ENCODE measurements at places on chromosomes 13 and 19. TPM values are rescaled to one million over a fixed set of nuclear protein-coding genes. Genes with fewer than 3 reads are reported as not detected.

DNA sequence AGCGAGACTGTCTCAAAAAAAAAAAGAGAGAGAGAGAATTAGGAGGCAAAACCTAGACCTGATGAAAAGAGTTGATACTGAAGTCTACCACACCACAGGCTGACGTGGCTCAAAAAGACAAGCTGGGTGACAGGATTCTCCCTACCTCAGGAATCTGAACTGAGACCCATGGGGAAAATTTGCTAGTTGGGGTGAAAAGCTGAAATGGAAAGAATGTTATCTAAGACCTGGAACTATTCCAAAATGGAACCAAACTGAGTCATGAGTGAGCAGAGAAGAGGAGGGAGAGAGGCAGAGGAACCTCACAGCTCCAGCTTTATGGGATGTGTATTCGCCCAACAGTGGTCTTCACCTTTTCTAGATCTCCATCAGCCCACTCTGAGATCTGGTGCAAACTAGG lies 11.7 kb downstream of the SMG9 start:
- no peak for DNase-seq

DNA sequence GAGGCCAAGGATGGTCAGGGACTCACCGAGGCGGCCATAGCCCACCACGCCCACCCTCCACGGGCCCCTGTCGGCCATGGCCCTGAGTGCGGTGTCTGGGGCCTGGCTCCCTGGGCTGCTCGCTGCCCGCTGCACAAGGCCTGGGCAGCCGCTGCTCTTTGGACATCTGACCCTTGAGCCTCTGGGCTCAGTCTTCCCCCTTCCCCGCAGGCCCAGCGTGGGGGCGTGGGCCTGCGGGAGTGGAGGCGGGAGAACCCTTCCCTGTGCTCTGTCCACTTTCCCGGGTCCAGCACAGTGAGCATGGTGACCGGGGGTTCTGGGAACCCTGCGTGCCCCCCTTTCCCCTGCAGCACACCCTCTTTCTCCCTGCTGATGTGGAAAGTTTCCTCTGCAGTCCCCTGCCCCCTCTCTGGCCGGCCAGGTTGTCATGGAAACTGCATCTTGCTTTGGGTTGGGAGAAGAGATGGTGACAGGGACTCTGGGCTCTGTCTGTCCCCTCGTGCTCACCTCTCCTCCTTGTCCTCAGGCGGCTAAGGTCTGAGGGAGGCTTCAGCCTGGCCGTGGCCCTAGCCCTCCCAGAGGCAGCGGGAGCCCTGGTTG lies at the start of gene ASPDH:
TSS of gene ASPDH (minus strand) at position 168 of the 600 bp plus-strand sequence. CDS start at position 78, 90 bp downstream.
- no peak for DNase-seq

DNA sequence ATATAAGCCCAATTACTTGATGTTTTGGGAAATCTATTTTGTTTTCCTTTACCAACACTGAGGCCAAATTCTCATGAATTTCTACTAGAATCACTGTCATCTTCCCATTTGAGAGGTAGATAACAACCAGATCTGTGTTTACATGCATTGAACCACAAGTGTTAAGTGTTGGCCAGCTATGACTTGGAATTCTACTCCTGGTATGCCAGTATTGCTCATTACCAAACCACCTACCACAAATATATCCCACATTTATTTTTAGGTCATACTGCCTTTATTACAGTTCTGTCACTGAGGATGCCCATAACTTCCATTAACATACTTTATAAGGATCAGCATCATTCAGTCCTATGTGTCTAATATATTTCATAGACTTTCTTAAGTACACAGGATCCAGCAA lies 328.9 kb downstream of the DIAPH3 start:
- no peak for DNase-seq

- DNase-seq = no peak
These were observed 60.0 kb upstream of the SERP2 start for GRCh38 chr13:44313674-44314073.

DNA sequence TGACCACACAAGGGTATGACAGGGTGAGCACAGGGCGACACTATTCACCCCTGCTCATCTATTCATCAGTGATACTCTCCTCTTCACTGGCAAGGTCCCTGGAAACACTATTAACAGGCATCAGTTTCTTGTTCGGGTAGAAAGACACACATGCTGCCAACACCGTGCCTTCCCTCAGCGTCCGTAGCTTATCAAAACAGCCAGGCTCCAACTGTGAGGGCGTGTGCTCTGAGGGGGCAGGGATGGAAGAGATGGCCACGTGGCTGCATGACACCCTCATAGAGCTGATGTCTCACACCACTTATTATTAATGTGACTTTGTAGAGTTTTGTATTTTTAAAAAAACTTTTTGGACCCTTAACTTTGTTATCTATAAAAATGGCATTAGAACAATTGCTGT lies 160.3 kb downstream of the ITGBL1 start:
- DNase-seq = no peak

Gene GRIN3B
- 0.35 TPM for total RNA-seq

GRCh38 chr19:47623921-47624391 lies 15.0 kb downstream of the BICRA start:
- no peak for DNase-seq

- DNase-seq = no peak
These were observed 804.7 kb upstream of the SLITRK1 start for GRCh38 chr13:84686973-84687372.

DNA sequence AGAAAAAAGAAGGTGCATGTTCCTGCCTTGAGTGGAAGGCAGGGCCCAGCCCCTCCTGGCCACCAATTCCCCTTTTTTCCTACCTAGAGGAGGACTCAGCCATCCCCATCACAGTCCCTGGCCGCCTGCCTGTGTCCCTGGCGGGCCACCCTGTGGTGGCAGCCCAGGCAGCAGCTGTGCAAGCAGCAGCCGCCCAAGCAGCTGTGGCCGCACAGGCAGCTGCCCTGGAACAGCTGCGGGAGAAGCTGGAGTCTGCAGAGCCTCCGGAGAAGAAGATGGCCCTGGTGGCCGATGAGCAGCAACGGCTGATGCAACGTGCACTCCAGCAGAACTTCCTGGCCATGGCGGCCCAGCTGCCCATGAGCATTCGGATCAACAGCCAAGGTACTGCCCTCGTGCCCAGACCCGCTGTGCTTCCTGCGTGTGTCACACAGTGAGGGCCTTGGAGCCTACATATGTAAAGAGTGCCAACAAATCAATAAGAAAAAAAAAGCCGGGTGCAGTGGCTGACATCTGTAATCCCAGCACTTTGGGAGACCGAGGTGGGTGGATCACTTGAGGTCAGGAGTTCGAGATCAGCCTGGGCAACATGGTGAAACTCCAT lies 17.6 kb upstream of the WDR18 start:
- no peak for DNase-seq

DNA sequence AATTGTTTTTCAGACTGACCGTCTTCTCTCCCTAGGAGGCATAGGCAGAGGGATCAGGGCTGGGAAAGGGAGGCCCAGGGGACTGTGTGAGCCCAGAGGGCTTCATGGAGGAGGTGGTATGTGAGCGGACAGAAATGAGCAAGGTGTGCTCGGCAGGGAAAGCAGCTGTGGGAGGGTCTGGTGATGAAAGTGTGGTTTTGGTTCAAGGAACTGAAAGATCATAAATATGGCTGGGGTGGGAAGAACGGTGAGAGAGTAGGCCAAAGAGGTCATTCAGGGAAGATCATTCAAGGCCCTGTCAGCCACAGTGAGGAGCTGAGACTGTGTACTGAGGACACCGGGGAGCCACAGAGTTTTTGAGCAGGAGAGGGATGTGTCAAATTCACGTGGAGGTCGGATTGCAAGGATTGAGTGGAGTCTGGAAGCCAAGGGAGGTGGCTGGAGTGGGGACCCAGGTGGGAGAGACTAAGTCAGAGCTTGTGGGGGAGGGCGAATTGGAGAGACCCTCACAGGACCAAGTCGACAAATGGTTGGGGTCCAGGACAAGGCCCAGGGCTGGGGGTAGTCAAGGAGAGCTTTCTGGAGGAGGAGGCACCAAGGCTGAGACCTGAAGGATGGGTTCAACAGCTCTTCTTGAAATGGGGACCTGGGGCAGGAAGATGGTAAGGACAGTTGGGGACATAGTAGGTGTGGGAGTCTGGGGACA lies 7.6 kb downstream of the PLD3 start:
- DNase-seq = no peak

GRCh38 chr13:20274466-20274865 lies 42.3 kb upstream of the GJB6 start:
- DNase-seq = no peak

GRCh38 chr19:36436531-36436930 lies 18.1 kb upstream of the ZFP82 start:
- no peak for DNase-seq

GRCh38 chr13:67122251-67122650 lies 107.9 kb downstream of the PCDH9 start:
- DNase-seq = no peak
